ENCODE measurements at places on chromosomes 4 and X. TPM values are rescaled to one million over a fixed set of nuclear protein-coding genes. Genes with fewer than 3 reads are reported as not detected.

TMPRSS11B gene
- total RNA-seq = not detected

SPANXC gene
- total RNA-seq = not detected

IL21 gene
- not detected for total RNA-seq

FGF2 gene
- 8.6 TPM for total RNA-seq

RAB9A gene
- total RNA-seq = 18.9 TPM

KANTR gene
- 7.4 TPM for total RNA-seq

ARHGAP36 gene
- not detected for total RNA-seq

ATP1B4 gene
- 0.35 TPM for total RNA-seq

ZNF630 gene
- total RNA-seq = 3.5 TPM

ATP8A1 gene
- 18.9 TPM for total RNA-seq

- H3K27me3 ChIP-seq = no peaks in the 10 kb centered on the region
- no peak for DNase-seq
- H3K27ac ChIP-seq = no peak overlapping the region
- H3K36me3 ChIP-seq = no peaks in the 10 kb centered on the region
- peaks cover 30% of the 10 kb centered on the region for H3K4me1 ChIP-seq
- H3K4me3 ChIP-seq = no peak overlapping the region
Observed at GRCh38 chrX:39895218-39896110, 202.3 kb downstream of the BCOR start.

DNA sequence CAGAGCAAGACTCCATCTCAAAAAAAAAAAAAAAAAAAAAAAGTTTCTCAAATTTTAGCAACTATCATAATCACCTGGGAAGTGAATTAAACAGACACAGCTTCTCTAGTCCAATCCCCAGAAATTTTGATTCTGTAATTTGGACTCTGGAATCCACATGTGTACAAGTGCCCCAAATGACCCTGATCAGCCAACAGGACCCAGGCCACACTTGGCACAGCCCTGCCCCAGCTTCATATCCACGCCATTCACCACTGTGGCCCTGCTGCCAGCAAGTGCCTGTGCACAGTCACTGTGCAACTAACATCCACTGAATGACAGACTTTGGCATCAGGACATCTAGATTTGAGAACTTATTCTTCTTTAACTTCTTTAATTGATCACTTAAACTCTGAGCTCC lies 14.1 kb upstream of the CXCL13 start:
- H3K27me3 ChIP-seq = no peaks in the 10 kb centered on the region
- H3K27ac ChIP-seq = no peak overlapping the region
- no peaks in the 10 kb centered on the region for H3K4me1 ChIP-seq
- no peaks in the 10 kb centered on the region for H3K36me3 ChIP-seq
- H3K4me3 ChIP-seq = no peak overlapping the region

GRCh38 chr4:182240161-182241130 lies 2.8 kb upstream of the TENM3 start:
- no peaks in the 10 kb centered on the region for H3K4me1 ChIP-seq
- no peaks in the 10 kb centered on the region for H3K36me3 ChIP-seq
- no peak for DNase-seq

GRCh38 chr4:161841759-161842158 lies 322.0 kb downstream of the FSTL5 start:
- no peaks in the 10 kb centered on the region for H3K4me1 ChIP-seq
- DNase-seq = no peak
- no peaks in the 10 kb centered on the region for H3K36me3 ChIP-seq
- no peaks in the 10 kb centered on the region for H3K27me3 ChIP-seq
- H3K4me3 ChIP-seq = no peak overlapping the region

DNA sequence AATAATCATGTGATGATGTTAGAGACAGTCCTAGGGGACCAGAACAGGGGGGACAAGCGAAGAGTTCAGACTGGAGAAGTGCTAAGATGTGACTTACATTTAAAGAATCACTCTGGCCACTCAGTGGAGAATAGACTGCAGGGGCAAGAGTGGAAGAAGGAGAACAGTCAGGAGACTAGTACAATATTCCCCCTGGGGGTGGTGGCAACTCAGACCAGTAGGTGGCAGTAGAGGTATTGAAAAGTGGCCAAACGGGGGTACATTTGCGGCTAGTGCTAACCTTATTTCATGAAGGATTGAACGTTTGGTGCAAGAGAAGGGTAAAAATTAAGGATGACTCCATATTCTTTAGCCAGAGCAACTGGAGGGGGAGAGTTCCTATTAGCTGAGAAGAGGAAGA lies 2.7 kb upstream of the BMX start:
- peaks cover 79% of the 10 kb centered on the region for H3K27me3 ChIP-seq
- peak; percentile 39 for DNase-seq
- no peak overlapping the region for H3K4me3 ChIP-seq

- no peaks in the 10 kb centered on the region for H3K36me3 ChIP-seq
- DNase-seq = no peak
- H3K4me3 ChIP-seq = no peak overlapping the region
Observed at GRCh38 chr4:1044469-1045192, 33.2 kb downstream of the FGFRL1 start.

- no peaks in the 10 kb centered on the region for H3K4me1 ChIP-seq
- H3K4me3 ChIP-seq = no peak overlapping the region
- H3K36me3 ChIP-seq = no peaks in the 10 kb centered on the region
- no peak overlapping the region for H3K27ac ChIP-seq
- no peaks in the 10 kb centered on the region for H3K27me3 ChIP-seq
Observed at GRCh38 chrX:10233696-10234095, 76.9 kb downstream of the CLCN4 start.

- no peaks in the 10 kb centered on the region for H3K36me3 ChIP-seq
- no peak for DNase-seq
- no peaks in the 10 kb centered on the region for H3K27me3 ChIP-seq
- H3K4me1 ChIP-seq = no peaks in the 10 kb centered on the region
- H3K4me3 ChIP-seq = no peak overlapping the region
Observed at GRCh38 chr4:42167709-42168108, 15.3 kb upstream of the BEND4 start.

GRCh38 chrX:75301060-75301459 lies 27.2 kb downstream of the UPRT start:
- H3K27ac ChIP-seq = no peak overlapping the region

GRCh38 chr4:55397126-55397436 lies 1.3 kb downstream of the TMEM165 start:
- no peaks in the 10 kb centered on the region for H3K36me3 ChIP-seq
- DNase-seq = peak; percentile 24
- no peak overlapping the region for H3K27ac ChIP-seq
- H3K4me3 ChIP-seq = peak overlapping the region; percentile 99
- H3K27me3 ChIP-seq = no peaks in the 10 kb centered on the region

DNA sequence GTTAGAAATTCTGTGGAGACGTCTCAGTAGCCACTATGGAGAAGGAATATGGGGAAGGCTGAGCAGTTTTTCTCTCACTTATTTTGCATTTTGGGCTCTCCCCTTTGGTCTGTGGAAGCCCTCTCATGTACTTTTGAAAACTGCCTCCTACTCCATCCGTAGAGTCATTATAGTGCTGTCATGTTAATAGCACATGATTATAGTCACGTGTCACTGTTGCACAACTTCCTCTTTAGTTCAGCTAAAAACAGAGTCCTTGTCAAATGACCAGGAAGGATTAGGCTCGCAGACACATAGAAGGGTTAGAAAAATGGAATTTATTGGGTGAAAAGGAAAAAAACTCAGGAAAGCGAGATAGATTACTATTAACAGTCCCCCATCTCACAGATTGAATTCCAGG lies 258.2 kb upstream of the CXorf51A start:
- no peak overlapping the region for H3K4me3 ChIP-seq
- H3K27ac ChIP-seq = no peak overlapping the region
- DNase-seq = no peak

DNA sequence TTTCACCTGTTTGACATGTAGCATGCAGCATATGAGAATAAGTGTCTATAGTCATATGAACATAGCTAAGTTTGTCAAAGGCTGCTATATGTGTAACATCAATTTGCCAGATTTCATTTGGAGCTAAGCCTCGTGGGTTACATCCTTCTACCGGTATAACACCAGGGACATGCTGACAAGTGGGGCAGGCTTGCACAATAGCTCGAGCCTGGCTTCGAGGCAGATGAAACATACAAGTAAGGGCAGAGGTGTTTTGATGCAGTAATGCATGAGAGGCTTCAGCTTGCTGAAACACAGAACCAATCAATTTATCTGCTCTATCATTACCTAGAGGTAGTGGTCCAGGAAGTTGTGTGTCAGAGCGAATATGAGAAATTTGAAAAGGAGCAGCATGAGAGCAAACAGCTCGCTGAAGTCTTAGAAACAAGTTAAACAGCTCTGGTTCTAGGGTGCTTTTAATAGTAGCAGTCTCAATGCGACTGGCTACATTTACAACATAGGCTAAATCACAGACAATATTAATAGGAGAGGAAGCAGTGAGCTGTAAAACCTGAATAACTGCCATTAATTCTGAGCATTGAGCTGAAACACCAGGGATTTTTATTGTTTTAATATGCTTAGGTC lies 14.9 kb upstream of the UGDH start:
- H3K4me1 ChIP-seq = no peaks in the 10 kb centered on the region
- no peaks in the 10 kb centered on the region for H3K27me3 ChIP-seq
- H3K27ac ChIP-seq = no peak overlapping the region
- H3K36me3 ChIP-seq = no peaks in the 10 kb centered on the region
- H3K4me3 ChIP-seq = no peak overlapping the region

DNA sequence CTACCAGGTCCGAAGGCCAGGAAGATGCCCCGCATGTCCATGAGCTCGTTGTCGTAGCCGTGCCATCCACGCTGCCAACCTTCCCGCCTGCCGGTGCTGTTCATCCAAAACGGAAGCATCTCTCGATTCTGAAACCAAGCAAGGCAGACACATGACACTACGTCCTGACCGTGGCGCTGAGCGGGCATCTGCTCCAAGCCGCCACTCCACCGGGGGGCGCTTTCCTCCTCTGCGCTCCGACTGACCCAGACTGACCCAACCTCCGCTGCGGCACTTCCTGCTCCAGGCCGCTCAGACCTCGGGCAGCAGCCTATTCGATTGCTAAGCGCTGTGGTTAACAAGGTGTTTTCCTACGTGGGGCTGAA lies 120.5 kb downstream of the ENPP6 start:
- H3K4me1 ChIP-seq = peaks cover 9% of the 10 kb centered on the region
- H3K36me3 ChIP-seq = no peaks in the 10 kb centered on the region
- DNase-seq = peak; percentile 73
- H3K27me3 ChIP-seq = no peaks in the 10 kb centered on the region
- H3K4me3 ChIP-seq = peak overlapping the region; percentile 38

DNA sequence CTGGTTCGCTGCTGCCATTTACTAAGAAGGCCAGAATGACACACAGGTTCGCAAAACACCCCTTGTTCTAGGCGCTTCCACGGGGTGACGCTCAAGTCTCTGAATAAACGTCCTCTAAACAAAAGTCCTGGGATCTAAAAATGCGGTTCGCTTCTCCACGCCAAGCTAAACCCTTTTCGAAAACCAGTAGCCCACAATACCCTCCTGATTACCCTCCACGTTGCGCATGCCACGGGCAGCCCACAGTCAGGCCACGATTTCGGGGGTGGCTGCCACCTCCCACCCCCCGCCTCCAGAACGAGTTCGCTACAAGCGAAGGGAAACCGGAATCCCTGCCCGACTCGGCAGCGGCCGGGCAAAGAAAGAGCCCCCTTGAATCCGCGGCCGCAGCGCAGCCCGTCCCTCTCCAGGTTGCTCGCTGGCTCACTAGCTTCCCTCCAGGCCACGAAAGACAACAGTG lies 423 bp downstream of the RPL39 start:
- no peaks in the 10 kb centered on the region for H3K27me3 ChIP-seq
- peaks cover 36% of the 10 kb centered on the region for H3K4me1 ChIP-seq
- peak overlapping the region; percentile 99 for H3K27ac ChIP-seq
- peak; percentile 12 for DNase-seq
- no peaks in the 10 kb centered on the region for H3K36me3 ChIP-seq

DNA sequence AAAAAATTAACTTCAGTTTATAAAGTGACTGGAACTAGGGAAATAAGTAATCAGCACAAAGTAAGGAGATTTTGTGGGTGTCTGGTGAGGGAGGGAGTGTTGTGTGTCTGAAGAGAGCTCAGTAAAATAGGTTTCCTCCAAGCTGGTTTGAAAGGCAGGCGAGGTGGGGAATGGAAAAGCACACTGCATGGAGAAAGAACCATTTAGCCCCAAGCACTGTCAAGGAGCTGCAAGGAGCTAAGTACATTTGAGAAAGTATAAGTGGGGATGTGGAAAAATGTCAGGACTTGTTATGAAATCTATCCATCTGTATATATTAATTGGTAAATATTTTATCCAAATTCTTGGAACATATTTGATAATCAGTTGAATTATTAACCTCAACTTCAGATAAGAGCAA lies 956 bp downstream of the C4orf51 start:
- no peak for DNase-seq
- H3K36me3 ChIP-seq = no peaks in the 10 kb centered on the region
- H3K27ac ChIP-seq = no peak overlapping the region

GRCh38 chr4:138909587-138909986 lies 106.0 kb upstream of the NOCT start:
- peaks cover 17% of the 10 kb centered on the region for H3K4me1 ChIP-seq
- no peak for DNase-seq

- no peaks in the 10 kb centered on the region for H3K36me3 ChIP-seq
- H3K27me3 ChIP-seq = no peaks in the 10 kb centered on the region
- peaks cover 91% of the 10 kb centered on the region for H3K4me1 ChIP-seq
Observed at GRCh38 chr4:185774131-185774653, 37.8 kb downstream of the SORBS2 start.

DNA sequence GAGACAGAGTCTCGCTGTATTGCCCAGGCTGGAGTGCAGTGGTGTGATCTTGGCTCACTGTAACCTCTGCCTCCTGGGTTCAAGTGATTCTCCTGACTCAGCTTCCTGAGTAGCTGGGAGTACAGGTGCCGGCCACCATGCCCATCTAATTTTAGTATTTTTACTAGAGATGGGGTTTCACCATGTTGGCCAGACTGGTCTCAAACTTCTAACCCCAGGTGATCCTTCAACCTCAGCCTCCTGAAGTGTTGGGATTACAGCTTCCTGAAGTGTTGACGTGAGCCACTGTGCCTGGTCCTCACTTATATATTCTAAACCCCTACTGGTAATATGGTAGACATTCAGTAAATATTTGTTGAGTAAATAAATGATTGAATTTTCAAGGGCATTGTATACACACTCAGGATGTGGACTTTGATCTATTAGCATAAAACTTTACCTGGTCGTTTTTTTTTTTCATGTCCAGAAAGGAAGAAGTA lies 33.0 kb downstream of the MTHFD2L start:
- no peak overlapping the region for H3K4me3 ChIP-seq
- H3K27me3 ChIP-seq = no peaks in the 10 kb centered on the region
- H3K27ac ChIP-seq = no peak overlapping the region
- H3K4me1 ChIP-seq = no peaks in the 10 kb centered on the region
- no peak for DNase-seq

DNA sequence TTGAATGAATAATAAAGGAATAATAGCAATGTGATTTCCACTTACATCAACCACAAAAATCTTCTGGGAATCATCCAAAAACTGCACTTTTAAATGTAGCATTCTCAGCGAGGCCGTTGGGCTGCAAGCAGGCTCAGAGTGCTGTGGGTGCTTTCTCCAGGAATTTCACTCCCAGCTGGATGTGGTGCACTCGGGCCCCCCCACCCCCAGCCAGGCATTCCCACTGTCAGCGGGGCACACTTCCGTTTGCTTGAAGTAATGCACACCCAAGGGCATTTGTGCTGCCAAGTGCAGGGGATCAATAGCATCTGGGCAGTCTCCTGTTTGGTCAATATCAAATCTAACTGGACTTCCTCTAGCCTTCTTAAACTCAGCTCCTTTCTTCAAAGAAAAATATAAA lies at the start of gene FRMD7:
TSS of gene FRMD7 (minus strand) at position 278 of the 400 bp plus-strand sequence. CDS start at position 102, 176 bp downstream.
- H3K4me3 ChIP-seq = no peak within 1 kb of the TSS
- no peaks in the 10 kb centered on the region for H3K4me1 ChIP-seq
- no peak within 1 kb of the TSS for H3K27ac ChIP-seq
- H3K36me3 ChIP-seq = no peaks in the 10 kb centered on the region
- DNase-seq = no peak
- H3K27me3 ChIP-seq = no peaks in the 10 kb centered on the region

Data from heart right ventricle (tissue), 16 donors.